Transverse colon (tissue), 4 donors: ENCODE measurements at places on chromosomes 1 and 21. TPM values are rescaled to one million over a fixed set of nuclear protein-coding genes. Genes with fewer than 3 reads are reported as not detected.
A peak's percentile ranks its signal among the peaks of the same experiment; 100 is the strongest.

The NEK2 gene
- total RNA-seq, result 2.4 TPM

The IL20 gene
- not detected for total RNA-seq

The KCNT2 gene
- total RNA-seq, result not detected

The BACE2 gene
- 38.5 TPM for total RNA-seq

The CEPT1 gene
- total RNA-seq, result 11.2 TPM

DNA sequence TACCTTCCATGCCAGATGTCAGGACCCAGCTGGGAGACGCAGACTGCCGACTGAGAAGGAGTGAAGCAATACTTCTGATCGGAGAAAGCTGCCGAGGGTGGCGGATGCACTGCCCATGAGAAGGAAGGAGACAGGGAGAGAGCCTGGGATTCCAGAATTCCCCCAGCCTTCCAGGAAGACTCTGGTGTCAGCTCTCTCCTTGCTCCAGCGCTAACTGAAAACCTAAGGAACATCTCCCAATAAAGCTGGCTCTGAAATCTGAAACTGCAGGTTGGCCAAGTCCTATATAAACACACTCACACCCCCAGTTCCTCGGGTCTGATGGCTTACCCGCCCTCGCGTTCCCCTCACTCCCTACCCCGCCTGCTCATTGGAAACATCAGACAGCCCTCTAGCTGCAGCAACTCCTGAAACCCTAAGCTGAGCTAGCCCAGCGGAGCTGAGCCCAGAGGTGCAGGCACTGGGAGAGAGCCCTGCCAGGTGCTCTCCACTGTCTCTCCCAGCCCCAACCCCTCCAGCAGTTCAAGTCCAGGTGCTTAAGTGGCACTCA, 52.3 kb downstream of the PLEKHA6 start:
- H3K4me1 ChIP-seq, result no peaks in the 10 kb centered on the region
- no peak overlapping the region for H3K4me3 ChIP-seq
- DNase-seq, result no peak

GRCh38 chr1:171664976-171665375, 12.5 kb upstream of the MYOC start:
- no peaks in the 10 kb centered on the region for H3K27me3 ChIP-seq
- no peak for DNase-seq
- no peaks in the 10 kb centered on the region for H3K36me3 ChIP-seq
- H3K4me3 ChIP-seq, result no peak overlapping the region

DNA sequence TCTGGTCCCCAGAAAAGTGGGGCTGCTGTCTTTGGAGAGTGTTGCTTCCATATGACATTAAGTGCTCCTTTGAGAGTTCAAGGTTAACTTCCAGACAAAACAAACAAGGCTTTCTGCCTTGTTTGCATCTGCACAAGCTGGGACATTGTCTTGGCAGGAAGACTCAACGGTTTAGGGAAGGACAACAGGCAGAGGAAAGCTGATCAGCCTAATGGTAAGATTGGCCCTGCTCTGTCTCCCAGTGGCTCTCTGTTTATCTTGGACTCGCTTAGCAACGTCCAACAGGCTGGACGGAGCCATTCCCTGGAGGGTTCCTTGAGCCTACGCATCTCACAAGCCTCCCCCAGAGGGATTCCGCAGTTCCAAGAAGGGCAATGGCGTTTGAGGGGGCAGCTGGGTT, 62.2 kb upstream of the SLC44A3 start:
- H3K4me3 ChIP-seq, result no peak overlapping the region
- H3K27ac ChIP-seq, result peak overlapping the region; percentile 47
- H3K4me1 ChIP-seq, result peaks cover 15% of the 10 kb centered on the region
- no peaks in the 10 kb centered on the region for H3K27me3 ChIP-seq
- DNase-seq, result no peak
- H3K36me3 ChIP-seq, result no peaks in the 10 kb centered on the region

DNA sequence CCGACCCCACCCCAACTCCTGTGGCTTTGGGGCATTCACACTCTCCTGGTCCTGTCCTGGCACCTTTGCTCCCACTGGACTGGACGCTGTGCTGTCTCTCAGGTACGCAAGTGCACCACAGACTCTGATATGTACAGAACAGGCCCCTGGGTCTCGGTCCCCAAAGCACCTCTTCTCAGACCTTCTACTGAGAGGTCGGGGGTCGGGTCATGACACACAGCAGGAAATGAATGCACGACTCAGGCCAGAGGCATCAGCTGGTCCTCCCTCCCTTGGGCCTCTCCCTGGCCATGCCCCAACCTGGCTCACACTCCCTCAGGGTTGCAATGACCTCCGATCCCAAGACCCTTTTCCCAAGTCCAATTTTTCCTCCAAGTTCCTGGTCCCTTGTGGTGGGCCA, 1.8 kb upstream of the KRTAP10-12 start:
- no peak for DNase-seq
- H3K4me1 ChIP-seq, result no peaks in the 10 kb centered on the region
- no peak overlapping the region for H3K4me3 ChIP-seq
- no peaks in the 10 kb centered on the region for H3K36me3 ChIP-seq

DNA sequence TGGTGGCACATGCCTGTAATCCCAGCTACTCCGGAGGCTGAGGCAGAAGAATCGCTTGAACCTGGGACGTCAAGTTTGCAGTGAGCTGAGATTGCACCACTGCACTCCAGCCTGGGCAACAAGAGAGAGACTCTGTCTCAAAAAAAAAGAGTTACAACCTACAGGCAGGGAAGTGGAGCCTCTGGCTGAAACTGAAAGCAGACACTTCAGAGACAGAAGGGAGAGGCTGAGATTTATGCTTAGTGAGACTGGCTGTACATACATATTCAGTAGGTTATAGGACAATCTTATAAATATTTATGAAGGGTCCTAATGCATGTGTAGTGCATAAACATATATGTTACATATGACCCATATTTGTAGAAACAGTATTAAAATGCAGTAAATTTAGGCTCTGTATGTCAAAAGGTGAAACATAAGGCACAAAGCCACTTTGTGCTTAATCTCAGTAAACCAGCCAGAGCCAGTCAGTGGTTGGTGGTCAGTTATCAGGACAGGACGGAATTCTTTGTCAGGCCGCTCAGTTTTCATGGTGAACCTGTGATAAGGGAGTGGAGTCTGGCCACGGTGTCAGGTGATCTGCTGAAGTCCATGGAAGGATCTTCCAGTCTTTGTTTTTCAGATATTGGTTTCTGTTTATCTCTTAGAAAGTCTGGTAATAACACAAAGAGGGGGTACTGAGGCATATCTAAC, 13.7 kb downstream of the RHEX start:
- no peak overlapping the region for H3K27ac ChIP-seq
- no peaks in the 10 kb centered on the region for H3K4me1 ChIP-seq
- H3K36me3 ChIP-seq, result no peaks in the 10 kb centered on the region
- peaks cover 7% of the 10 kb centered on the region for H3K27me3 ChIP-seq
- DNase-seq, result no peak

DNA sequence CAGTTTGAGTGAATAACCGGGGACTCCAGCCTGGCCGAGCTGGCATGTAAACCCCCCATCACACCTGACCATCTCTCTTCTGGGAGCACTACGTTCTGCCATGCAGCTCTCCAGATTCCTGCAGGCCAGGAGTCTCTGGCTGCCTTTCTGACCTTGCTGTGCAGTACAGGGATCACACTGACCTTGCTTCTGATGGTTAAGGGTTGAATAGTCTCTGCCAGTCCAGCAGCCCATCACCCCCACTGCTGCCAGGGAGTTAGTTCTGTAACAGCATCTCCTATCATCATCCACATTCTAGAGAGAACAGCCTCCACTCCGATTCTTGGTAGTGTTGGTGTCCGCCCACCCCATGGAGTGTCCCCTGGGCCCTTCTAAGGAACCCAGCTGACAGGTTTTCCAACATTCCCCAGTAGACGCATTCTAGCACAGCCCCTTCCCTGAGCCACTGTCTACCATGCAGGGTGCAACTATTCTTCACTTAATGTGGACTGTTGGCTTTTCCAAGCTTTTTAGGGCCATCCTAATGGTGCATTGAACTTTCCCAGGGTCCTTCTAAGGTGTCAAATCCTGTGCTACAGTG, 109.8 kb downstream of the RIPK4 start:
- peaks cover 9% of the 10 kb centered on the region for H3K27me3 ChIP-seq
- no peaks in the 10 kb centered on the region for H3K4me1 ChIP-seq
- DNase-seq, result no peak
- H3K27ac ChIP-seq, result no peak overlapping the region
- H3K4me3 ChIP-seq, result no peak overlapping the region
- H3K36me3 ChIP-seq, result no peaks in the 10 kb centered on the region

DNA sequence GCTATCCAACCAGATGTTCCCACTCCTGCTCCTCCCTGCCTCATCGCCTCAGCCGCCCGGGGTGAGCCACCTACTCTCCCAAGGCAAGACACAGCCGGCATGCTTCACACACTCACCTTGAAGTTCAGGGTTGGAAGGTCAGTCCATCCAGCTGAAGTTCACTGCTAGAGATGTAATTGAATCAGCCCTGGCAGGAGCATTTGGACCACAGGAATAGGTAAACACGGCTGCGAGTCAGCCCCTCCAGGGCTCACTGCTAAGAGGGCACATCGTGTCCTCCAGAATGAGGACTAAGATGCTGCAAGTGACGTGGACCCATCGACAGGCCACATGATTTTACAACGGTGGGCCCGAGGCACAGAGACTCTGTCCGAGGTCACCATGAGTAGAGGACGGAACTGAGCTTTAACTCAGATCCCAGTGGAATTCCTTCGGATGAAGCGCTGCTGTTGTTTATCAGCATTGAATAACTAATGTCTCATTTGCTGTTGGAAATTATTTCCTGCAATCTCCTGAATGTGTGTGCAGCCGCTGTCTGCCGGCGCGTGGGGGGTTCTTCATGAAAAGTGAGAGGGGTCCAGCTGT, 41.9 kb downstream of the RSPH1 start:
- peaks cover 25% of the 10 kb centered on the region for H3K4me1 ChIP-seq
- H3K4me3 ChIP-seq, result no peak overlapping the region
- no peak overlapping the region for H3K27ac ChIP-seq
- no peaks in the 10 kb centered on the region for H3K36me3 ChIP-seq

GRCh38 chr1:9843576-9843945, 19.8 kb upstream of the CLSTN1 start:
- no peaks in the 10 kb centered on the region for H3K36me3 ChIP-seq
- H3K27ac ChIP-seq, result peak overlapping the region; percentile 76
- peaks cover 25% of the 10 kb centered on the region for H3K4me1 ChIP-seq
- no peaks in the 10 kb centered on the region for H3K27me3 ChIP-seq
- peak; percentile 51 for DNase-seq

- no peak for DNase-seq
- no peaks in the 10 kb centered on the region for H3K27me3 ChIP-seq
- H3K4me3 ChIP-seq, result no peak overlapping the region
- H3K36me3 ChIP-seq, result no peaks in the 10 kb centered on the region
Observed at GRCh38 chr1:33363021-33363420, 42.1 kb upstream of the A3GALT2 start.

DNA sequence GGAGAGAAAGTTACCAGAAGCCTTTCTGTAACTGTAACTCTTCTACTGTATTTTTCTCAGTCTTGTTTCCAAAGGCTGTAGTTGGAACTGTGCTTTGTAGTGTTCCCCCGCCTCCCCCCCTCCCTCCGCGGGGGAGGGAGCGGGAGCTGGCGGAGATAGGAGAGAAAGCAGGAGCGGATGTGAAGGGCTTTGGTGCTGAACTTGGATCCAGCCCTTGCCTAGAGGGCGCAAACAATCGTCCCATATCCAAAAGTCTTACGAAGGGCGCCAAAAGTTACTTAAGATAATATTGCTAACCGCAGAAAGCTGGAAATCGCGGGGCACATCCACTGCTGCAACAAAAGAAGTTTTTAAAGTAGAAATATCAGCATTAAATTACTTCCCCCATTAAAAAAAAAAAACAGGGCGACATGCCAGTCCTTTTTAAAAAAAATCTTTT, 2.4 kb upstream of the NFIA start:
- peaks cover 47% of the 10 kb centered on the region for H3K4me1 ChIP-seq
- no peaks in the 10 kb centered on the region for H3K36me3 ChIP-seq
- DNase-seq, result peak; percentile 82

DNA sequence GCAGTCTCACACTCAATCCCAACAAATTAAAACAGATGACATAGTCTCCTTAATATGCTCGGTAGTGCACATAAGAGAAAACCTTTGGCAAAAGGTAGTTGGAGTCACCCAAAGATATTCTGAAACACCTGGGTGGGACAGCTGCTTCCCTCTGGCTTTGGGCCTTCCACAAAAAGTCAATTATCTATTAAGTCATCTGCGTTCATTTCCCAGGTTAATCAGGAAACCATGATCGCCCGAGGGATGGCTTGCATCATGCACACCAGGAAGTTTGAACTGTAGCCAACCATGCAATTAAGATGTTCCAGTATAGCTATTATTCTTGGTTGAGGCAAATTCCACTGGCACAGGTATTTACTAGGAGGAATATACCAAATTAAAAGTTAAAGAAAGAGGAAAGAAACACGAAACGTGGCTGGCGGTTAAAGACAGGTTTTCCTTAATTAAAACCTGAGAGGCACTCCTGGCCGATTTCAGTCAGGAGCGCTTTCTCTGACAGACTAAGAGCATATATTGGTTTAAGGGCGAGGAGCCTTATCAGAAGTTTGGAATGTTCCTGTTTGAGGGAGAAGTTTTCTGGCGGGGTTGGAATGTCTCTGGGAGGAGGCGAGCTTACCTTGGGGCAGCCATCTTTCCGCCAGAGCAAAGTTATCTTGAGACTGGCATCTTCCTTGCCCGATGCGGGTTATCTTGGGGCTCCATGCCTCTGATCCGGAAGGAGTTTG, 19.9 kb downstream of the CLDN17 start:
- H3K36me3 ChIP-seq, result no peaks in the 10 kb centered on the region
- no peak for DNase-seq
- no peak overlapping the region for H3K4me3 ChIP-seq
- H3K27ac ChIP-seq, result no peak overlapping the region

DNA sequence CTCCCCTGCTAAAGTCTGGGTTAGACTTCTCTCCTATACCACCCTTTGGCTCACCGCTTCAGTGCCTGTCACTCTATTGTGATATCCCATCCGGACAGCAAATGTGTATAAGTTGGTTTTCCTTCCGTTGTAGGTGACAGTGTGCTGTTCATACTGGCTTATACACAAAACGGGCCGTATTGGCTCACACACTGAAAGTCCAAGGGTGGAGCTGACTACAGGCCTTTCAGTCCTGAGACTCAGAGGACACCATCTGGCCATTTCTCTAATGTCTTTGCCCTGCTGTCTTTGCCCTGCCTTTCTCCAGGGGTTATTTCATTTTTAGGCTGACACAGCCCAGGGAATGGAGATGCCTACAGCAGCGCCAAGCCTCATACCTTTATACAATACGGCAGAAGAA, 90.7 kb downstream of the URB2 start:
- no peak for DNase-seq
- H3K27me3 ChIP-seq, result no peaks in the 10 kb centered on the region
- H3K4me1 ChIP-seq, result no peaks in the 10 kb centered on the region
- no peaks in the 10 kb centered on the region for H3K36me3 ChIP-seq
- no peak overlapping the region for H3K27ac ChIP-seq

- H3K4me1 ChIP-seq, result peaks cover 50% of the 10 kb centered on the region
- H3K27ac ChIP-seq, result peak overlapping the region; percentile 86
- no peaks in the 10 kb centered on the region for H3K27me3 ChIP-seq
- H3K4me3 ChIP-seq, result no peak overlapping the region
Observed at GRCh38 chr1:40399984-40400704, 26.6 kb downstream of the SMAP2 start.

- H3K27me3 ChIP-seq, result no peaks in the 10 kb centered on the region
- H3K4me3 ChIP-seq, result no peak overlapping the region
- no peaks in the 10 kb centered on the region for H3K36me3 ChIP-seq
- H3K27ac ChIP-seq, result no peak overlapping the region
Observed at GRCh38 chr1:232016616-232017015, 390.0 kb downstream of the DISC1 start.
